ENCODE measurements at places on chromosomes 12 and 14.

- DNase-seq: no peak
Measured at GRCh38 chr12:99043319-99043914, 398.3 kb downstream of the APAF1 start.

GRCh38 chr12:51874000-51874399 lies 13.9 kb upstream of the ANKRD33 start:
- no peak for DNase-seq

DNA sequence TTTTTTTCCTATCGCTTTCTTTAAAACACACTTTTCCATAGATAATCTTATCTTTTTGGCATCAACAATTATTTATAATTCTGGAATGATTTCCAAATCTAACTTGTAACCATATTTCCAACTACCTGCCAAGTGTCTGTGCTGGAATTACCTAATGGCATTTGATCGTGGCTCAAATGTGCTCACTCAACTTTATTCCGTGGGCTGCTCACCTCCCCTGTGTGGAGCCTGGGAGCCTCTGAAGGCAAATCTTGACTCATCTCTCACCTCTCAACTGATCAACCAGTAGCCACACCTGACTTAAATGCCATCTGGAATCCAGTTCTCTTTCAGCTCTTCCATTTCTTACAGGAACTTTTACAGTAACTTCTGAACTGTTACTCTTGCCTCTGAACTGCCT lies 608.6 kb downstream of the DIO2 start:
- DNase-seq: no peak

GRCh38 chr14:94771906-94772490 lies 2.1 kb upstream of the GSC start:
- DNase-seq: no peak

DNA sequence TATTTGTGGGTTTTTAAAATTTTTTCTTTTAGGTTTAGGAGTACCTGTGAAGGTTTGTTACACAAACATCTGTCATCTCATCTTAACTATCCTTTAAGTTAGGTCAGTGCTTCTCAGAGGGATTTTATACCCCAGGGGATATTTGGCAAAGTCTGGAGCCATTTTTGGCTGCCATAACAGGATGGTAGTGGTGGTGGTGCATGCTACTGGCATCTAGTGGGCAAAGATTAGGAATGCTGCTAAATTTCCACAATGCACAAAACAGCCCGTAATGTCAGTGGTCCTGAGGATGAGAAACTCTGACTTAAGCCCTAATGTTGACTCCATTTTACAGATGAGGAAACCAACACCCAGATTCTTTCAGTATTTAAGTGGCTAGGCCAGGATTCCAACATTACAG lies 85.2 kb upstream of the MYF6 start:
- DNase-seq: no peak

- no peak for DNase-seq
Measured at GRCh38 chr14:104732355-104732804, 8.4 kb downstream of the ADSS1 start.

- DNase-seq: no peak
Measured at GRCh38 chr12:122981036-122981471, 573 bp downstream of the ARL6IP4 start.

GRCh38 chr12:29667011-29667410 lies 116.7 kb downstream of the TMTC1 start:
- no peak for DNase-seq

DNA sequence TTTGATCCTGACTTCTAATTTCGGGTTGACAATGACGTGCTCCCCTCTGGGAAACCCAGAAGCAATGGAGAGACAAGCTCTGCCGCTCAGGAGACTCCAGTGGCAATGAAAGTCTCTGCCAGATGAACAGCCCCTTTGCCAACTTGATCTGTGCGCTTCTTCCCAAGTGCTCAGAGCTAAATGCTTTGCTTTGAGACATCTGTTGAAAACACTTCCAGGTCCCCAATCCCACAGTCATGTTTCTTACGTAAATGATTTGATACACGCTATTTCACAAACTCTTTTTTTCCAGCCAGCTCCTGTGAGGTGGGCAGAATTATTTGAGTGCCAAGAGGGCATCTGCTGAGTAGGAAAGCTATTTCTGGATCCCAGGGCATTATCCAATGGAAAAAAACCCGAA lies 147.6 kb downstream of the RIMBP2 start:
- no peak for DNase-seq

- DNase-seq: no peak
Measured at GRCh38 chr14:42556551-42556950, 949.9 kb downstream of the LRFN5 start.

DNA sequence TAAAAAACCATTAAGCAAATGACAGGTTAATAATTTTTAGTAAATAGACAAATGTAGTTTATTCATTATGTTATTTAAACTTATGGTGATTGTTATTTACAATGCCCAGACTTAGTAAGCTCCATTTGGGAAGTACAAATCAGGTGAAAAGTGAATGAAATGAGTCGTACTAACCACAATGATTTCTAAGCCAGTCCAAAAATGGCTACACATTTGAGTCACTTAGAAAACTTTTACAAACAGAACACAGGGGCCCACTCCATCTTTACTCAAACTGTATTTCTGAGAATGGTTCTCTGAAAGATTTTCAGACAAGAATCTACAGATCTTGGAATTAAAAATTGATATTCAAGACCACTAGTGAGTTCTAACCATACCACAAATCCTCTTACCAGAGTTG lies 653.3 kb upstream of the MIS18BP1 start:
- DNase-seq: no peak

- DNase-seq: no peak
Measured at GRCh38 chr12:129532707-129533499, 370.9 kb downstream of the TMEM132D start.

DNA sequence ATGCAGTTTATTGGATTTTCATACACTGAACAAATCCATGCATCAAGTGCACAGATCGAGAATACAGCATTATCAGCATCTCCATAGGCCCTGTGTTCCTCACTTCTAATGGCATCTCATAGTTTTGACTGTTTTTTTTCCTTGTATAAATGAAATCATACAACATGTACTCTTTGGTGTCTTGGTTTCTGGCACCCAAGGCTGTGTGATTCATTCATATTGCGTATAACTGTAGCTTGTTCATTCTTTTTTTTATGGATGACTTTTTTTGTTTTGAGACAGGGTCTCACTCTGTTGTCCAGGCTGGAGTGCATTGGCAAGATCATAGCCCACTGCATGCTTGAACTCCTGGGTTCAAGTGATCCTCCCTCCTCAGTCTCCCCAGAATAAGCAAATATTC lies 14.3 kb downstream of the RASSF8 start:
- no peak for DNase-seq

GRCh38 chr12:19946550-19946949 lies 421.8 kb upstream of the PDE3A start:
- DNase-seq: no peak

DNA sequence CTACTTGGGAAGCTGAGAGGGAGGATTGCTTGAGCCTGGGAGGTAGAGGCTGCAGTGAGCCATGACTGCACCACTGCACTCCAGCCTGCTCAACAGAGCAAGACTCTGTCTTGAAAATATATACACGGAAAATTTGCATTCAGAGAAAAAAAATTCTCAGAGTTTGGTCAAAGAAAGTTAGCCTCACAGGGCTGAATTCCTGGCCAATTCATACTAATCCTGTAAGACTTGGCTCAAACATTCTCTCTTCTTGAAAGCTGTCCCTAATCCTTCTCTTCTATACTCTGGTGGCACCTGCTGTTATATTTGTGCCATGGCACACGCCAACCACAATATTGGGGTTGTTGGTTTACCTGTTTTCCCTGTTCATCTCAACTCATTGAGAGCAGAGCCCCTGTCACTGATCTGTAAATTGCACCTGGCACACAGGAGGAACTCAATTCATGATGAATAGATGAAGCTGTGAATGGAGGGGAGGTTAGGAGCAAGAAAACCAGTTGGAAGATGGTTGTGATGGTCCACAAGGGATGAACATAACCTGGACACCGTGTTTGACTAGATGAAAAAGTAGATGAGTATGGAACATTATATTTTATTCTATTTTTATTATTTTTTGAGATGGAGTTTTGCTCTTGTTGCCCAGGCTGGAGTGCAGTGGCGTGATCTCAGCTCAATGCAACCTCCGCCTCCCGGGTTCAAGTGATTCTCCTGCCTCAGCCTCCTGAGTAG lies 36.8 kb upstream of the SPTSSA start:
- no peak for DNase-seq

GRCh38 chr14:84197704-84198103 lies 1332.2 kb upstream of the FLRT2 start:
- DNase-seq: no peak
